GDM1 (cell line): ENCODE measurements at places on chromosomes 4 and X.
A peak's percentile ranks its signal among the peaks of the same experiment; 100 is the strongest.

DNA sequence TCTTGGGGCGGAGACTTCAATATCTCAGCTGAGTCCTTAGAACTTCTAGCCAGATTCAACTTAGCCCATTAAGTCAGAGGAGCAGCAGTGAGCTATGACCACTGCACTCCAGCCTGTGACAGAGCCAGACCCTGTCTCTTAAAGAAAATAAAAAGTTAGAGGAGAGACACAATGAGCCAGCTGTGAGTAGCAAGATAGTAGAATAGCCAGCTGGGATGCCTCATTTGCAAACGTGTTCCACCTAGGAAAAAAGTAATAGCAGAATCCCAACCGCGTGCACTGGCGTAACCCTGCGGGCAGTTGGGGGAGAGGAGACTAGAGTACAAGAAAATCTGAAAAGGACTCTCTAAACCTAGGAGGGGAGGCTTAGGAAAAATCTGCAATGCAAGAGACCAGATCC, 133.2 kb upstream of the ANXA3 start:
- no peak for DNase-seq

GRCh38 chr4:88104902-88105610, 53.4 kb downstream of the ABCG2 start:
- DNase-seq: no peak

- DNase-seq: no peak
Observed at GRCh38 chr4:182174979-182175378, 68.2 kb upstream of the TENM3 start.

DNA sequence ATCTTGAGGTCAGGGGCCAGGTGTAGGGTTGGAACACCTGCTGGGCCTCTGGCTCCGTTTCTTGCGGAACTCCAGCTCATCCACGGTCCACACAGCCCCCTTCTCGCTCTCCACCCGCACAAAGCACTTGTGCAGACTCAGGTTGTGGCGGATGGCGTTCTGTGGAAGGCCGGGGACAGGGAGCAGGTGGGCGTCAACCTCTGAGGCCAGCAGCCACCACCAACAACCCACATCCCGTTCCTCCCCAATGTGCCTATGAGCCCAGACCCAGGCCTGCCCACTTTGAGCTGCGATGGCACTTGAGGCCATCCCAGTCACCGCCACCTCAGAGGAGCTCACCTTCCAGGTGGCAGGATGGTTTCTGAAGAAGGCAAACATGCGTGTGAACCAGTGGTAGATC, 13.2 kb downstream of the FOXP3 start:
- no peak for DNase-seq

GRCh38 chrX:21996872-21997455, 35.2 kb upstream of the PHEX start:
- peak; percentile 9 for DNase-seq

DNA sequence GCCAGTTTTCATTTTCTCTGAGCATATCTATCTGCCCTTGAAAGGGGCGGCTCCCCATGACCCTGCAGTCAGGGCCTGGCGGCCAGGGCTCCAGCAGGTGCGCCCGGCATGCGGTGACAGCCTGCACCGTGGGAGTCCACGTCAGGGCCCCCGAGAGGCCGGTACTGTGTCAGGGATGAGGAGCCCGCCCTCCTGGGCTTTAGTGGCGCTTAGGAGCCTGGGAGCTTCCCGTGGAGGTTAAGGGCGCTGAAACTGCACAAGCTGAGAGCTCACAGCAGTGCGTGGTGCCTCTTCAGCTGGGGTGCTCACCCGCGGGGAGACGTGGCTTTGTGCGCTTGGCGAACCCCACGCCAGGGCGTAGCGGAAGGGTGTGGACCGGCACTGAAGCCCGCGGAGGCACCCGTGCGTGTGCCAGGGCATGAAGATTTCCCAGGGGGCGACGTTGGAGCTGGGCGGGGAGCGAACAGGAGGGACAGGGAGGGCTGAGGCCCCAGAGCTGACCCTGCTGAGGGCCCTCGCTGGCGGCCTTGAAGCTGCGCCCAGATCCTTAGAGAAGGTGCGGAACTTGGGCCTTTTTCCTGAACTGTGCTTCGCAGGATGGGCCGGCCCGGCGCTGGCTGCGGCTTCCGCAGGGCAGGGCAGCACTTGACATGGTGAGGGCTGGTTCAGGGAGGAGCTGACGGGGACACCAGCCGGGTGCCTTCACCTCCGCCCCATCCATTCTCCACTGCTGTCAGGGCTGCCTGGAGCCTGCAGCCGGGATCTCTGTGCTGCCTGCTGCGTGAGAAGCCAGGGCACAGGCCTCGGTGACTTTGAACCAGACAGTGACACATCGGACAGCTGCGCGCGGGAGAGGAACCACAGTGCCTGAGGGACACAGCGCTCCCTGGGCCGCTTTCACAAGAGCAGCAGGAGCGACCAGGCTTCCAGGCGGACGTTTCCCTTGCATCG, 32.9 kb downstream of the HTT-AS start:
- no peak for DNase-seq

DNA sequence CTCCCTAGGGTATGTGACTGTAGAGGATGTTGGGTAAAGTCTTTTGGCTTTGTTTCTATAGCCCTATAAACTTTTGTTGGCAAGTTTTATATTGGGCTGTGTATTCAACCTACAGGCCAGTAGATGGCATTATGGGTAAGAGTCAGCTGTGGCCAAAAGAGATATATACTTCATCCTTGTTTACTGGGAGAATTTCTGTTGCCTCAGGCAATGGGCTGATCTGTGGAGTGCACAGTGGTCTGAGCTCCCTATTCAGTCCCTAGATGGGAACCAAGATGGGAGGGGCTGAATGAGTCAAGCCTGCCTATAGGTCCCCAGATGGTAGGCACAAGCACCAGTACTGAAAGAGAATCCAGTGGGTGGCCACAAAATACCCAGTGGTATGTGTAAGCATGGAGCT, 580.6 kb downstream of the EPHA5 start:
- no peak for DNase-seq

GRCh38 chr4:54737421-54737820, 79.7 kb downstream of the KIT start:
- DNase-seq: no peak

DNA sequence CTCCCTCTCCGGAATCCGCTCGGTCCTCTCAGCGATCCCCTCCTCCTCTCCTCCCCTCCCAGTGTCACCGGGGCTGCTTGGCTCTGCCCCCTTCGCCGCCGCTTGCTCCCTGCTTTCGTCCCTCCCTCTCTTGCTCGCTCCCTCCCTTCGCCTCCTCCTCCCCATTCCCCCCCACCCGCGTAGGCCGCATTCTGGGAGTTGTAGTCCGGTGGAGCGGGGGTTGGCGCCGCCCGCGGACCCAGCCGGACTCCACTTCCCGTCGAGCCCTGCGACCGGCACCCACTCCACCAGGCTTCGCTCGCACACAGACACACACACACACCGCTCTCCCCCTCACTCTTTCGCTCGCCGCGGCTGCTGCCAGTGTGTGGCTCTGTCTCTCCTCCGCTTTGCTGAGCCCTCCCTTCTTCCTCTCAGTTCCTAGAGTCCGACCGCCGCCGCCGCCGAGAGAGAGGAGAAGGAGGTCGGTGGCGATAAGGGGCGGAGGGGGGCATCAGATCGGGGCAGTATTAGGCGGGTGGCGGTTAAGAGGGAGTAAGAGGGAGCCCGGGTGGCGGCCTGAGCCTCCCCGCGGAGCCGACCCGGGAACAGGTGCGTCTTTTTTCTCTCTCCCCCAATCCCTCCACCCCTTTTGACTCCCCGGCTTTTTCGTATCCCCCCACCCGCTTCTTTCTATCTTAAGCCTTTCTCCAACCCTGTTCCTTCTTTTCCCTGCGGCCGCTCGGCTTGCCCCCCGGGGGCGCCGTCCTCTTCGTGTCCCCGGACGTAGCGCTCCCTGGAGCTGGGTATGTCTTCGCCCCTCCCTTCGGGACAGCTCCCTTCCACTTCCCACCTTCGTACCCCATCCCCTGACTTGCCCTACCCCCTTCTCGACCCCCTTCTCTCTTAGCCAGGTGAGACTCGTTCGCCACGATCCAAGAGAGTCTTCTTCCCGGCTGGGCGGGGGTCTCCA, at the start of gene BCORL1:
TSS of gene BCORL1 (plus strand) at position 336 of the 952 bp plus-strand sequence. CDS start 22,597 bp downstream, outside the sequence.
- peak; percentile 86 for DNase-seq

DNA sequence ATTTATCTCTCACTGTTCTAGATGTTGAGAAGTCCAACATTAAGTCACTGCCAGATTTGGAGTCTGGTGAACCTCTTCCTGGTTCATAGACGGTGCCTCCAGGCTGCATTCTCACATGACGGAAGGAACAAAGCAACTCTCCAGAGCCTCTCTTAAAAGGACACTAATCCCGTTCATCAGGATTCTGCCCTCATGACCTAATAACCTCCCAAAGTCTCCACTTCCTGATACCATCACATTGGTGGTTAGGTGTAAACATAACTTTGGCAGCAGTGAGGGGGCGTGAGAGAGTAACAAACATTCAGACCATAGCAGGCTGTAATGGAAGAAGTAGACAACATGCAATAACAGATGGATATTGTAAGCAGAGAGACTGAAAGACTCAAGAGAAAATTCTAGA, 388.6 kb downstream of the PDHA2 start:
- no peak for DNase-seq

DNA sequence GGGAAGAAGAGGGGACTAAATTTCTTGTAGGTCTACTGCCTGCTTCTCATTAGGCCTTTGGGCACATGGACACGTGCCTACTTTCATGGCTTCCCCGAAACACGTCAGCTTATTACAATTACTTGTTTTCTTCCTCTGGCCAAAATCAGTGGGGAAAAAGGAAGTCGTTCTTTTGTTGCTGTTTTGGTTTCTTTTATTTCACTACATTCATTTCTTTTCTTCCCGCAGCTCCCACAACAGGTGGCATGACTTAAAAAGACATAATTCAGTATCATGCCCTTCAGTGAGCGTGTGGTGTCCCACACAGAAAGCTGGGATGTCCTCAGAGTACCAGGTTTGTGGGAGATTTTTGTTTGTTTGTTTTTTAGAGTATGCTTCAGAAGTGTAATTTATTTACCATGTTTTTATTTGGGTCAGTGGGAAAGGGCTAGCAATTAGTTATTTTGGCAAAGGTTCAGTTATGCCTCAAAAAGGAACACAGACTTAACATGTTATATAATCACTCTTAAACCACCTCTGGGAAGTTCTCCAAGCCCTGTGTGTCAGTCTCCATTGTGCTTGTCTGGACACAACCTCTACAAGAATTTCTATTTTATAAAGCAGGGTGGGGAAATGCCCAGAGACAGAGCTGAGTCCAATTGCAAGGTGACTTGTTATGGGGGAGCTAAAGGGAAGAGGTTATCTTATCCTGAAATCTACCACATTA, 44.2 kb upstream of the SPRY1 start:
- DNase-seq: no peak

- no peak for DNase-seq
Observed at GRCh38 chr4:27123123-27123768, 262.6 kb downstream of the STIM2 start.

- no peak for DNase-seq
Observed at GRCh38 chr4:96186593-96186992, 346.7 kb downstream of the PDHA2 start.

DNA sequence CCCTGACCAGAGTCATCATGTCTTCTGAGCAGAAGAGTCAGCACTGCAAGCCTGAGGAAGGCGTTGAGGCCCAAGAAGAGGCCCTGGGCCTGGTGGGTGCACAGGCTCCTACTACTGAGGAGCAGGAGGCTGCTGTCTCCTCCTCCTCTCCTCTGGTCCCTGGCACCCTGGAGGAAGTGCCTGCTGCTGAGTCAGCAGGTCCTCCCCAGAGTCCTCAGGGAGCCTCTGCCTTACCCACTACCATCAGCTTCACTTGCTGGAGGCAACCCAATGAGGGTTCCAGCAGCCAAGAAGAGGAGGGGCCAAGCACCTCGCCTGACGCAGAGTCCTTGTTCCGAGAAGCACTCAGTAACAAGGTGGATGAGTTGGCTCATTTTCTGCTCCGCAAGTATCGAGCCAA, 11.0 kb downstream of the MAGEA4 start:
- DNase-seq: no peak

- DNase-seq: no peak
Observed at GRCh38 chr4:37726666-37727065, 40.5 kb upstream of the RELL1 start.

DNA sequence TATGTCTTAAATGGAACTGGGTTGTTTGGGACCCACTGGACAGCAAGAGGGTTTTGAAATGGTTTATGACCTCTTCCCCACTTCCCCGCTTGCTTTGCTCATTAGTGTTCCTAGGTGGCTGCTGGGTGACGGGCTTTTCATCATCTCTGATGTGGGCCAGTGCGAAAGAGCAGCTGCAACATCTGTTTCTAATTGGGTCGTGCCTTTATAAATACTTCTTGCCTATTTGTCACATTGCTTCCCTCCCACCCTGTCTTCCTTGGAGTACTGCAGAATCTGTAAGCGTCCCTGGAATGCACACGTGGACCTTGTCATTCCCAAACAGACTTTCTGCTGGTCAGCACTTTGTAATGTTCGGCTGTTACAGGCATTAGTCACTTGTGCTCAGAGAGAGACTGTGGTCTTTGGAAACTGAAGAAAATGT, 35.2 kb downstream of the SEPTIN11 start:
- DNase-seq: no peak

DNA sequence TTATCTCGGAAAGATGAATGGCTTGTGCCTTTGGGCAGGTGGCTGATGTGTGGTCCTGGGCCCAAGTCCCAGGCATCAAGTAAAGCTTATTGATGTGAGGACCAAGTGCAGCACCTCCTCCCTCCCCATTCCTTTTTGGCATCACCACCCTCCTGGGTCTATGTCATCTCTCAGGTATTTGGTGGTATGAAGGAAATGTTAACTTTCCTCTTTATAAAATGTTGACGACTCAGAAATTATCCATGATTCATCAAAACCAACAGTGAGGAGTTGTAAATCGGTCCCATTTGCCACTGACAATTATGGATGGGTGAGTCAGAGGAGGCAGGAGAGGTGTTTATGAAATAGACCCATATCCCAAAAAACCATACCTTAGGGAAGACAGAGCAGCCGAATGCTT, 229.4 kb upstream of the GATB start:
- no peak for DNase-seq

GRCh38 chrX:13483773-13484172, 85.6 kb upstream of the EGFL6 start:
- DNase-seq: no peak

- peak; percentile 30 for DNase-seq
Observed at GRCh38 chr4:103786014-103786413, 66.2 kb upstream of the TACR3 start.

DNA sequence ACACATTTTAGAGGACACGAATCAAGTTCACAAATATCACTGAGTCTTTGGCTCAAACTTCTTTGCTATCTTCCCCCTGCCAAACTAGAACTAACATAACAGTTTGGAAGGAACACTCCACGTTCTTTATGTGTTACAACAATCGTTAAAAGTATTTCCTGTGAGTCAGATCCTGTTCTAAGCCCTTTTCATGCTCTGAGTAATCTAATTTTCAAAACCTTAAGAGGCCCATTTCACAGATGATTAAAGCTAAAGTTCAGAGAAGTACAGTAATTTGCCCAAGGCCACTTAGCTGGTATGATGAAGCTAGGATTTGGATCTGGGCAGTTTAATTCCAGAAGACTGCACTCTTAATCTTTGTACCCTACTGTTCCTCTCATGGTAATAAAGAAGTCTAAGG, 854.4 kb upstream of the INTU start:
- DNase-seq: no peak

GRCh38 chr4:152094970-152095700, 334.3 kb upstream of the GATB start:
- DNase-seq: no peak

GRCh38 chrX:154990496-154990895, 32.0 kb downstream of the F8 start:
- DNase-seq: no peak
